ENCODE measurements at places on chromosomes 16 and 17. TPM values are rescaled to one million over a fixed set of nuclear protein-coding genes. Genes with fewer than 3 reads are reported as not detected.
A peak's percentile ranks its signal among the peaks of the same experiment; 100 is the strongest.

- peaks cover 7% of the 10 kb centered on the region for H3K4me1 ChIP-seq
- peaks cover 83% of the 10 kb centered on the region for H3K27me3 ChIP-seq
- no peak overlapping the region for H3K4me3 ChIP-seq
- no peaks in the 10 kb centered on the region for H3K36me3 ChIP-seq
Measured at GRCh38 chr17:48547808-48548522, 3.1 kb upstream of the HOXB2 start.

- peak overlapping the region; percentile 95 for H3K27ac ChIP-seq
- H3K27me3 ChIP-seq = no peaks in the 10 kb centered on the region
- peaks cover 87% of the 10 kb centered on the region for H3K4me1 ChIP-seq
- no peak overlapping the region for H3K4me3 ChIP-seq
- peaks cover 2% of the 10 kb centered on the region for H3K36me3 ChIP-seq
- DNase-seq = no peak
Measured at GRCh38 chr16:73021866-73022495, 25.9 kb downstream of the ZFHX3 start.

- H3K36me3 ChIP-seq = no peaks in the 10 kb centered on the region
- H3K4me3 ChIP-seq = no peak overlapping the region
- peaks cover 33% of the 10 kb centered on the region for H3K27me3 ChIP-seq
- H3K27ac ChIP-seq = no peak overlapping the region
- no peak for DNase-seq
Measured at GRCh38 chr16:31243734-31244670, 15.8 kb upstream of the ITGAM start.

DNA sequence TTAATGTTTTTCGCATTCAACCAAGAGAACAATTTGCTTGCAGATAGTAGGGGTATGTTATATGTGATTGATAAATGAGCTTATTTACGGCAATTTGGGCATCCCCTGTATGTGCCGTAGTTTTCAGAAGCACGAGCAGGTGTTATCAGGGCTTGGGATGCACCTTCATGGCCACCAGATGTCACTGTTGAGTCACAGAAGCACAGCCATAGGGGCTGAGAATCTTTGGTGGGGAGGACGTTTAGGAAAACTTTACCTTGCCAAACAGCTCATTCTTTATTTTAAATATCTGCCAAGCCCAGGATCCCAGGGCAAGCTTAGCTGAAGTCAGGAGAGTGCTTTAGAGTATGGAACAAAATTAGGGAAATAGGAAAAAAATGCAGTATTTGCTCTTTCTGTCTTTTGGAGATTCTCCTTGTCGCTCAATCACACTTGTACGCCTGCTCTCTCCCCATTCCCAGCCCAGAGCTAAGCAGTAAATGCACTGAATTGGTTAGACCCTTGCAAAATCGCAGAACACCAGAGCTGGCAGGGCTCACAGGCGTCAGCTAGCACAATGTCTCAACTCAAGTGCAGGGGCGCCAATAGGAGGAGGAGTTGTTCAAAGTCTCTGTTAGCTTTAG is 93.6 kb upstream of the MPHOSPH6 start:
- H3K4me3 ChIP-seq = no peak overlapping the region
- no peaks in the 10 kb centered on the region for H3K4me1 ChIP-seq
- H3K36me3 ChIP-seq = no peaks in the 10 kb centered on the region

DNA sequence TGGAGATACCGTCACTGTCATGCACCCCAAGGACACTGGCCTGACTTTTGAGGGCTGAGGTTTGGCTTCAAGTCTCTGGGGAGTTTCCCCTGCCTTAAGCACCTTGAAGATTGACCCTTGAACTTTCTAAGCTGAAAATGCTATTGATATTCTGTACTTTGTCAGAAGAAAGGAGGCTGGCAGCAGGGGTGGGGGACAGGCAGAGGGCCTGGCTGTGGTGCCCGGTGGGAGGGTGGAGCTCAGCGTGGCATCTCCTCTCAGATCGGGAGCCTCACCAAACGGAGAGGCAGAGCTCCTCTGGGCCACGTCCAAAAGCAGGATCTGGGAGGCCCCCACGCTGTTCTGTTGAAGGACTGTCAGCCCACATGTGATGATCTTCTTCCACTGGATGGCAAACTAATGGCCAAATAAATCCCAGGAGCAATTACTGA is 305.2 kb upstream of the IRX3 start:
- peaks cover 37% of the 10 kb centered on the region for H3K27me3 ChIP-seq
- H3K4me3 ChIP-seq = no peak overlapping the region
- no peak overlapping the region for H3K27ac ChIP-seq
- no peaks in the 10 kb centered on the region for H3K4me1 ChIP-seq
- peak; percentile 69 for DNase-seq

- no peak overlapping the region for H3K27ac ChIP-seq
- peaks cover 2% of the 10 kb centered on the region for H3K36me3 ChIP-seq
- no peak overlapping the region for H3K4me3 ChIP-seq
- peaks cover 22% of the 10 kb centered on the region for H3K4me1 ChIP-seq
- no peaks in the 10 kb centered on the region for H3K27me3 ChIP-seq
Measured at GRCh38 chr17:72501404-72502370, 380.9 kb downstream of the SOX9 start.

DNA sequence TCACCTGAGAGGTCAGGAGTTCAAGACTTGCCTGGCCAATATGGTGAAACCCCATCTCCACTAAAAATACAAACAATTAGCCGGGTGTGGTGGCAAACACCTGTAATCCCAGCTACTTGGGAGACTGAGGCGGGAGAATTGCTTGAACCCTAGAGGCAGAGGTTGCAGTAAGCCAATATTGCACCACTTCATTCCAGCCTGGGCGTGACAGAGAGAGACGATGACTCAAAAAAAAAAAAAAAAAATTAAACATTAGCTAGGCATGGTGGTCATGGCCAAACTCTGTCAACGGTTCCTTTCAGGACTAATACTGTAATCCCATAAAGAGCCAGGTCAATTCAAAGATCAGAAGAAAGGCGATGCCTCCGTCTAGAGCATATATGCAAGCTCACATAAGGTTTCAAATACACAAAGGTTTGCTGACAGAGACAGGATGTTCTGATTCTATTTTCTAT is 2.4 kb downstream of the RNF157 start:
- H3K36me3 ChIP-seq = no peaks in the 10 kb centered on the region
- H3K27me3 ChIP-seq = peaks cover 35% of the 10 kb centered on the region
- H3K4me1 ChIP-seq = peaks cover 7% of the 10 kb centered on the region
- H3K27ac ChIP-seq = no peak overlapping the region
- H3K4me3 ChIP-seq = no peak overlapping the region

- H3K27ac ChIP-seq = no peak overlapping the region
- no peak for DNase-seq
- H3K4me3 ChIP-seq = no peak overlapping the region
Measured at GRCh38 chr16:67982011-67982696, 1.9 kb upstream of the DPEP3 start.

GRCh38 chr16:15915555-15916081 is 27.2 kb upstream of the CEP20 start:
- H3K27me3 ChIP-seq = no peaks in the 10 kb centered on the region
- no peak for DNase-seq
- no peak overlapping the region for H3K27ac ChIP-seq
- no peak overlapping the region for H3K4me3 ChIP-seq
- no peaks in the 10 kb centered on the region for H3K36me3 ChIP-seq

DNA sequence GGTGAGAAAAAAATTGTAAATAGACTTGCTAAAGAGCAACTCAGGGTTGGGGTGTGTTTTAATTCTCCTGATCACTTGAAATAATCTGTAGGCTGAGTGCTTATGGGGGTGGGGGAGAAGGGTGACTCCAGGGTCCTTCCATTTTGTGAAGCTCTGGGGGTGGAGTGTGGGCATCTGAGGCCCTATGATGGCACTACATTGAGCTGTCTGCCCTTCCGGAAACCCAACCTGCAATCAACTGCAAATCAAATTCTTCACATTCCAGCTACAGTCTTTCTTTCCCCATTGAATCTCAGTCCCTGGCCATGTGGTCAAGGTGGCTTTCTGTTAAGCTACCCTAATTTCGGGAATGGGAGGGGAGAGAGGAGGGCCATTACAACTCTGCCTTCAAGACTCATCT is 6.0 kb upstream of the CDC6 start:
- no peaks in the 10 kb centered on the region for H3K27me3 ChIP-seq
- no peak overlapping the region for H3K4me3 ChIP-seq
- no peak overlapping the region for H3K27ac ChIP-seq
- H3K36me3 ChIP-seq = peaks cover 41% of the 10 kb centered on the region

- DNase-seq = no peak
- peaks cover 6% of the 10 kb centered on the region for H3K27me3 ChIP-seq
- no peaks in the 10 kb centered on the region for H3K4me1 ChIP-seq
- no peaks in the 10 kb centered on the region for H3K36me3 ChIP-seq
Measured at GRCh38 chr17:69367298-69367697, 40.4 kb upstream of the ABCA5 start.

DNA sequence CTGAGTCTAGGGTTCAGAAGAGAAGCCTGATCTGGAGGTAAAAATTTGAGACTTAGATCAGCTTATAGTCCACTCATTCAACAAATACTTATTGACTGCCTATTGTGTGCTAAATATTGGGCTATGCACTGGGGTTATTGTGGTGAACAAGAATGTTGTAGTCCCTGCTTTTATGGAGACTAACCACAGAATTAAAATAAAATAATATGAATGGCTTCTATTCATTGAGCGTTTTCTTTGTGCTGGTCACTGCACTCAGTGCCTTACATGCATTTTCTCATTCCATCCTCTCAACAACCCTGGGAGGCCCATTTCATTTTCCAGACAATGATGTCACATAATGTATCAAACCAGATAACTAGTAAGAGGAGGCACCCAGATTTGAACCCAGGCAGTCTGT is 4.8 kb downstream of the NEK8 start:
- H3K27ac ChIP-seq = no peak overlapping the region
- no peaks in the 10 kb centered on the region for H3K36me3 ChIP-seq
- no peak for DNase-seq
- no peaks in the 10 kb centered on the region for H3K27me3 ChIP-seq

DNA sequence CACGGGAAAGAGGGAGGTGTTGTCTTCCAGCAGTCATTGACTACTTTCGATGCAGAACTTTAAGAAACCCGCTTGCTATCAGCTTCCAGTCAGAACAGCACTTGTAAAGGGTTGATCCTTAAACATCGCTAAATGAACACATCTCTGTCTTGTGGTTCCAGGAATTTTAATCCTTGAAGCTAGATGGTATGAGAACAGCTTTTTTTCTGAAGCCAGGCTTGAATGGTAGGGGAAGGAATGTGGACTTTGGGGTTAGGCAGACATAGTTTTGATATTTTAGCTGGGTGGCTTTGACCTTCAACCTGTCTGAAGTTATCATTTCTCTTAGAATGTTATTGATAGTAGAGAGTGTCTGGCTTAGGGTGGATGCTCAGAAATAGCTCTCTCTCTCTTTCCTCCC is 81.1 kb downstream of the RGS9 start:
- no peaks in the 10 kb centered on the region for H3K36me3 ChIP-seq
- H3K4me3 ChIP-seq = no peak overlapping the region
- no peak overlapping the region for H3K27ac ChIP-seq
- no peak for DNase-seq
- no peaks in the 10 kb centered on the region for H3K4me1 ChIP-seq

- peak overlapping the region; percentile 94 for H3K27ac ChIP-seq
- H3K36me3 ChIP-seq = peaks cover 9% of the 10 kb centered on the region
- DNase-seq = peak; percentile 92
Measured at GRCh38 chr17:15456972-15457722, 10.3 kb downstream of the CDRT4 start.

DNA sequence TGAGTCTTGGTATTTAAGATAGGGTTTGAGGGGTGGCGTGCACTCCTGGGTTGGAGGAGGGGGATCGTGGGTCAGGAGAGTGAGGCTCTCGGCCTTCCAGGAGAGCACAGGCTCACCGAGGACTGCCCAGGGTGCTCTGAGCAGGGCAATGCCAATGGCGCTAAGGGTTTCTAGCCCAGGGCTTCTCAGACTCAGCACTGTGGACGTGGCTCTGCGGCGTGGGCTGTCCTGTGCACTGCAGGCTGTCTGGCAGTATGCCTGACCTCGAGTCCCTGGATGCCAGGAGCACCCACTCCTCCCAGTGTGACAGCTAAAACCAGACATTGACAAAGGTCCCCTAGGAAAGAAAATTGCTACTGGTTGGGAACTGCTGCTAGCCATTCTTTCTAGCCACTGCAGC is 37.2 kb upstream of the ENDOV start:
- H3K27ac ChIP-seq = no peak overlapping the region
- DNase-seq = no peak
- peaks cover 68% of the 10 kb centered on the region for H3K36me3 ChIP-seq
- H3K4me1 ChIP-seq = no peaks in the 10 kb centered on the region

GRCh38 chr17:63701456-63701820 is 1.5 kb upstream of the LIMD2 start:
- peak overlapping the region; percentile 64 for H3K27ac ChIP-seq
- H3K27me3 ChIP-seq = no peaks in the 10 kb centered on the region
- H3K4me3 ChIP-seq = peak overlapping the region; percentile 68
- DNase-seq = no peak

DNA sequence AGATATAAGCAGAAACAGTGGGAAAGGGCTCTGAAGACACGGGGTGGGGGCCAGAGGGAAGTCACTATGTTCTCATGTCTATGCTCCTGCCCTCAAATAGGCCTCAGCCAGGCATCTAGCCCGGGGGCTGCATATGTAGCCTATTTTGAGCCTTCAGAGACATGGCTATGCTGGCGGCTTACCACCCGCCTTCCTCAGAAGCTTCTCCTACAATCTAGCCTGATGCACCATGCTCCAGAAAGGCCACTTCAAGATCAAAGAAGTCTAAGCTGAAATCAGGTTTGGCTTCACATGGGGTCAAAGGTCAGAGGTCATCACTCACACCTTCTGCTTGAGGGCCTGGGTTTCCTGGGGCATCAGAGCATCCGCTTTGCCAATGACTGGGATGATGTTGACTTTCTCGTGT is 1.6 kb downstream of the SEPTIN1 start:
- peaks cover 30% of the 10 kb centered on the region for H3K4me1 ChIP-seq
- no peak overlapping the region for H3K4me3 ChIP-seq
- DNase-seq = no peak
- H3K27ac ChIP-seq = no peak overlapping the region
- H3K36me3 ChIP-seq = no peaks in the 10 kb centered on the region

GRCh38 chr16:56691885-56692284 is 9.6 kb downstream of the MT1X start:
- no peak for DNase-seq
- peak overlapping the region; percentile 73 for H3K27ac ChIP-seq

GRCh38 chr17:14918540-14918939 is 346.6 kb downstream of the PMP22 start:
- peaks cover 2% of the 10 kb centered on the region for H3K4me1 ChIP-seq
- H3K4me3 ChIP-seq = no peak overlapping the region
- DNase-seq = no peak
- no peak overlapping the region for H3K27ac ChIP-seq
- no peaks in the 10 kb centered on the region for H3K27me3 ChIP-seq
- H3K36me3 ChIP-seq = peaks cover 2% of the 10 kb centered on the region

DNA sequence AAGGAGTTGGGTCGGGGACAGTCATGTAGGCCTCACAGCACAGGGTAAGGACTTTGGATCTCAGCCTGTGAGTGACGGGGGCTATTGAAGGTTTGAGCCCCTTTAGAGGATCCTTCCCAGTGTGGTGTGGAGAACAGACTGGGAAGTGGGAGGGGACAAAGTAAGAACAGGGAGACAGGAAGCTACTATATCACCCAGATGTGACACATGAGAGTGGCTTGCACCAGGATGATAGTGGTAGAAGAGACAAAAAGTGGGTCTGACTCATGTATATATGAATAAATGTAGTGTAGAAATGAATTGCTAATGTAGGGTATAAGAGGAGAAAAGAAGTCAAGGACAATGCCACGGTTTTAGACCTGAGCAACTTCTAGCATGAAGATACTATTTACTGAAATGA is 4.5 kb downstream of the NUP93 start:
- H3K4me1 ChIP-seq = peaks cover 18% of the 10 kb centered on the region
- H3K36me3 ChIP-seq = peaks cover 2% of the 10 kb centered on the region
- no peak overlapping the region for H3K27ac ChIP-seq
- no peaks in the 10 kb centered on the region for H3K27me3 ChIP-seq

Gene KCNJ2
- not detected for total RNA-seq

Gene TVP23A
- not detected for total RNA-seq

Gene CAVIN1
- 510 TPM for total RNA-seq

Gene CCL22
- not detected for total RNA-seq

Gene IGF2BP1
- 51.4 TPM for total RNA-seq

Gene TMC7
- 1.2 TPM for total RNA-seq

Gene PRR15L
- not detected for total RNA-seq

Gene SLC38A8
- total RNA-seq = not detected

Gene RAB11FIP4
- 0.99 TPM for total RNA-seq

Data from osteocyte (in vitro differentiated cells).